Esophagus muscularis mucosa (tissue), 4 donors: ENCODE measurements at places on chromosomes 11 and 22. TPM values are rescaled to one million over a fixed set of nuclear protein-coding genes. Genes with fewer than 3 reads are reported as not detected.

GRCh38 chr11:63506876-63507275, 992 bp downstream of the LGALS12 start:
- no peak for DNase-seq

DNA sequence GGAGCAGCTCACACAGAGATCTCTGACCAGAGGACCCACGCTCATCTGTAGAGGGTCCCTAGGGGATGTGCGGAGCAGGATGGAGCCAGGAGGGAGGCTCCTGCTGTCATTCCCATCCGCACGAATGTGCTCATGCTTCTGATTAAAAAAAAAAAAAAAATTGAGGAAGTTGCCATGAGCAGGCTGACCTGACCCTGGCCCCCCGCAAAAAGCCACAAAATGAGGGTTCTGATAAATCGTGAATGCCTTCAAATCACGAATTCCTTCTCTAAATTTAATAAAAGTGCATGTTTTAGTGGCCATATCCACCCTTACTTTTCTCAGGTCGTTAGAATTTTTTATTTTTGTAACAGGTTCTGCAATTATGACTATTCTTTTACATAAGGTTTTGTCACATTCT, 378.2 kb downstream of the OPCML start:
- no peak for DNase-seq

- DNase-seq: no peak
These were observed 296.2 kb downstream of the NTM start for GRCh38 chr11:131666617-131667016.

DDI1 gene
- total RNA-seq: not detected

TEX54 gene
- total RNA-seq: not detected

HIRA gene
- total RNA-seq: 31.6 TPM

PRG3 gene
- total RNA-seq: not detected

- no peak for DNase-seq
These were observed 42.0 kb downstream of the CECR2 start for GRCh38 chr22:17411213-17411612.

ZP1 gene
- not detected for total RNA-seq

- DNase-seq: no peak
These were observed 416.8 kb upstream of the TENM4 start for GRCh38 chr11:79857377-79858214.

- no peak for DNase-seq
These were observed 1411.1 kb downstream of the BRD1 start for GRCh38 chr22:48416396-48417224.

- no peak for DNase-seq
These were observed 8.1 kb downstream of the SCARF2 start for GRCh38 chr22:20429254-20430100.

DNA sequence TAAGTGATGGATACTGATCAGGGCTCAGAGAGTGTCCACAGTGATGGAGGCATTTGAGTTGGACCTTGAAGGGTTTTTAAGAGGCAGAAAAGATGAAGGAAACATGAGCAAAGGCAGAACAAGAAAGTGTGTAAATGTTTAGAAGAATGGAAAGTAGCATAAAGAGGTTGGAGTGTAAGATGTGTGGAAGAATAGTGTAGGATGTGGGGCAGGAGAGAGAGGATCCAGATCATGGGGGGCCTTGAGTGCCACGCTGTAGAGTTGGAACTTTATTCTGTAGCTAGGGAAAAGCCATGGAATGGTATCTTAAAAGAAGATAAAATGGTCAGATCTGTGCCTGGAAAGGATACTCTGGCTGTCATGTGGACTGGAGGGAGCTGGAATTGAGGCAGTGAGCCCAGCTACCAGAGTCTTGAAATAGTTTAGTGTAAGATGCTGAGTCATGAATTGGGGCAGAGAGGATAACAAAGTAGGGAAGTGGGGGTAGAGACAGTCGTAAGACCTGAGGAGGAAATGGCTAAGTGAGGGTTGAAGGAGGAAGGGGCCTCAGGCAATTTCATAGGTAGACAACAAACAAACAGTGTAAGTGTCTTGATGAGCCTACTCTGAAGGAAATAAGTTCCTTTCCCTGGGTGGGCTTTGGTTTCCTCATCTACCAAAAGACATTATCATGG, 6.7 kb downstream of the KCNE3 start:
- DNase-seq: no peak

- DNase-seq: no peak
These were observed 25.1 kb downstream of the OR10A6 start for GRCh38 chr11:7905961-7906429.

B4GAT1 gene
- 32.0 TPM for total RNA-seq
